ENCODE measurements at places on chromosomes 1 and 21. TPM values are rescaled to one million over a fixed set of nuclear protein-coding genes. Genes with fewer than 3 reads are reported as not detected.

DNA sequence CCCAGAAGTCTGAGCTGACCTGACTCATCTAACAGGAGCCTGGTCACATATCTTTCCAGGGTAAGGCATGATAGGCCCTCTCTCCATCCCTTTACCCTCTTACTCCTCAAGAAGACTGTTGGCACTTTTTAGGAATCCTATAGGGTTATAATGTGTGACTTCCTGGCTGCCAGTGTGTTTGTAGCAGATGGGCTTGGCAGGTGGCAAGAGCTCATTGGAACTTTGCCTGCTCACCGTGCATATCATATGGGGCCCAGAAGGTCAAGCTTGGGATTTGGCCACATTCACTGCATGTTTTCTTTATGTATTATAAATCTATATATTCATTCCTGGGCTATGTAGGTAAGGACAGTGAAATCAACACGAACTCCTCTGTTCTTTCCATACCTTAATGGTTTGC is 5.2 kb downstream of the KAZN start:
- DNase-seq: no peak

ZNF697 gene
- 2.2 TPM for total RNA-seq

- DNase-seq: no peak
Observed at GRCh38 chr1:13737398-13737797, 37.4 kb downstream of the PRDM2 start.

ECM1 gene
- total RNA-seq: 50.2 TPM

- DNase-seq: no peak
Observed at GRCh38 chr1:109864930-109865612, 45.6 kb upstream of the CSF1 start.

- no peak for DNase-seq
Observed at GRCh38 chr1:46517932-46518498, 28.4 kb downstream of the DMBX1 start.

- DNase-seq: no peak
Observed at GRCh38 chr1:232274236-232274855, 355.6 kb downstream of the SIPA1L2 start.

DNA sequence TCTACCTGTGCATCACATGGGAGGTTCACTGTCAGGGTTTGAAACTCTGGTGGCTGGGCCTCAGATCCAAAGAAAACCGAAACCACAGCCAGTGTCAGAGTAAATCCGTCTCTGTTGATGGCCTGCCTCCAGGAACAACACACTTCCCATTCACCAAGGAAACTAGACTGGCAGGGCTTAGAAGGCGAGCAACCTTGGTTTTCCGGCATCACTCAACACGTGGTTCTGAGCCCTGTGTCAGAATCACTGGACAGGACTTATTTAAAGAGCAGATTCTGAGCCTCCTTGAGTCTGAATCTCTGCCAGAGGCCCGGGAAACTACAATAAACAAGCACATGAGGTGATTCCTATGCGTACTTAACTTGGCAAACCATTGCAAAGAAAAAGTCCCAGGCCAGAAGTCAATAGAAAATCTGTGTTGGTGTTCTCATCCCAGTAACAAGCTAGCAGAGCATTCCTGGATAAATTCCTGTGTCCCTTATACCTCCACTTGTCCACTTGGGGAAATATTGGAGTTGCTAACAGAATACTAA is 70.0 kb downstream of the KCTD3 start:
- DNase-seq: peak; percentile 87
